ENCODE measurements at places on chromosomes 6 and 20. TPM values are rescaled to one million over a fixed set of nuclear protein-coding genes. Genes with fewer than 3 reads are reported as not detected.

GRCh38 chr20:9808166-9808565 is 30.7 kb downstream of the PAK5 start:
- no peak for DNase-seq

GRCh38 chr6:109896341-109896740 is 81.8 kb upstream of the GPR6 start:
- no peak for DNase-seq

- DNase-seq = no peak
Measured at GRCh38 chr6:52890018-52890417, 19.5 kb downstream of the GSTA3 start.

DNA sequence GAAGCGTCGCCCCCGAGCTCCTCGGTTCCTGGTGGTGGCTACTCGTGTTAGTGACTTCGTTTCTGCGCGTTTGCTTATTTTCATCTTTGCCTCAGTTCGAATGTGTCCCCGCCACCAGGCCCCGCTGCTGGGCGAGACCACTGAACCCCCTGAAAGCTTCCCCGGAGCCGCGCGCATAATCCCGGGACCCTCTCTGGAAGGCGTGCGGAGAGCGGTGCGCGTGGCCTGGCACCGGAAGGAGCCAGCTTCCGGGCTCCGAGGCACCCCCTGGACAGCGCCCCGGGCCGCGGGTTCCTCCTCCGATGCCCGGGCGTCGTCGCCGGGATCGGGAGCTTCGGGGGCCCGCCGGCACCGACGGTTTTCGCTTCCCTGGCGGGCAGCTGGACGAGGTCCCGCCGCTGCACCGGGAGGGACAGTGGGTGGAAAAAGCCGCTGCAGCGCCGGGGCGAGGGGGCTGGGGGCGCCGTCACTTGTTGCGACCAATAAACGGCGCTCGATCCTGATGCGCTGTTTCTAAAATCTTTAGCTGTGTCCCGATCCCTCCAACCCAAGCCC is 643 bp upstream of the SLC35D3 start:
- no peak for DNase-seq

- DNase-seq = no peak
Measured at GRCh38 chr6:106763361-106763760, 134.0 kb downstream of the QRSL1 start.

- no peak for DNase-seq
Measured at GRCh38 chr6:170206317-170206621, 84.6 kb downstream of the DLL1 start.

DNA sequence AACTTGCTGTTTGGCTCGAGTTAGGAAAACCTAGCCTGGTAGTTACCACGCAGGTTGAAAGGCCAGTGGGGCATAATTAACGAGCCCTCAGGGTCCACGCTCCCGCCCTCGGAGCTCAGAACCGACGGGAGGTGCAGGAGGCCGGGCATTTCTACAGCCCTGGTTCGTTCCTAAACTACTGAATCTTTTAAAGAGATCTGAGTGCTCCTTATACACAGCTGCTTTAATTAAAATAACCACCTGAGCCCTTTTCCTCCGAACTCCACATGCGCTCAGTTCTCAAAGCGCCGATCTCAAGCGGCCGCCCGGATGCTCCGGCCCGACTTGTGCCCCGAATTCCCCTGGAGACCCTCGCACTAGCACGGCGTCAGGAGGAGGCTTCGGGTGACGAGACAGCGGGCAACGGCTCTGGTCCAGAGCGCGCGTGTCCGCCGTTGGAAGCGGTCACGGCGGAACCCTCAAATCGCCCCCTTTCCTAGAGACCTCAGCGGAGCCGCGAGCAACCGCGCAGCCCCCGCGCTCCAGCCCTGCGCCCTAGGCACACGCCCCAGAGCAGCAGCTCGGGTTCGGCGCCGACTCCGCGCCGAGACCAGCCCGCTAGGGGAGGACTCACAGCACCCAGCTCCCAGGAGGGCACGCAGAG is 397 bp downstream of the WDR27 start:
- DNase-seq = no peak

GRCh38 chr20:64131406-64131805 is 24.0 kb upstream of the NPBWR2 start:
- peak; percentile 56 for DNase-seq

DNA sequence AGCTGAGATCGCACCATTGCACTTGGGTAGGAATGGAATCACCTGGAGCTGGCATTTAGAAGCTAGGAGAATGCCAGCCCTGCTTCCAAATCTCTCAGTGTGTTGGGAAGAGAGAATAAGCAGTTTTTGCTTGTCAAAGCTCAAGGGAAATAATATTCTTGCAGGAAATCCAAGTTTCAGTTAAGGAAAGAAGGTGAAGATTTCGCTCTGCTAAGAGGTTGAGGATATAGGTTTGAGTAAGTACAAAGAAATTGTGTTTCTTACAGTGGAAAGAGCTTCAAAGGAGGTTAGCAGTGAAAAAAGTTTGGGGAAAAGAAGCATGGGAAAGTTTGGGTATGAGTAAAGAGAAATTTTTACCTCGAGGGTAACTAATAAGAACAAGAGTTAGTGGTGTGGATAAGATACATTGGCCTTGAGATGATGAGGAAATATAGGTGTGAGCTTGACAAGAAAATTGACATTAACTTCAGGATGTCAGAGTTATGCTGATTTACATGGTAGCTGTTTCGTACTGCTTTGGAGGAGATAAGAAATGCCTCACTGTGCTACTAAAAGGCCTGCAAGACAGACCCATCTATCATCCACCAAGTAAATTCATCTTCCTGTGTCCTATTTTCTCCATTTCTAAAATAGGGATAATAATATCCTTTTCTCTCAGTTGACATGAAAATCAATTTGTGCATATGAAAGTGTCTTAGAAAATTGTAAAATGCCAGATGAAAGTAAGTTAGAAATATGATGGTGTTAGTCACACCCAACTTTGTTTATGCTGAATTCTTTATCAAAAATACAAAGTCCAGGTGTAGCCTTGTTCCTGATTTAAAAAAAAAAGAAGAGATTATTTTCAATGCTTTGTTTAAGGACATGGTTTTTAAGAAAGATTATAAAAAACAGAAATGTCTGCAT is 12.8 kb upstream of the HINT3 start:
- no peak for DNase-seq

- no peak for DNase-seq
Measured at GRCh38 chr6:137122612-137123011, 50.8 kb downstream of the IL22RA2 start.

- DNase-seq = peak; percentile 48
Measured at GRCh38 chr6:27601668-27602254, 128.9 kb upstream of the ZNF184 start.

- DNase-seq = no peak
Measured at GRCh38 chr6:159117046-159117445, 52.2 kb upstream of the FNDC1 start.

- no peak for DNase-seq
Measured at GRCh38 chr20:32513031-32513866, 71.9 kb downstream of the NOL4L start.

- DNase-seq = no peak
Measured at GRCh38 chr6:80544555-80544954, 438.1 kb downstream of the BCKDHB start.

The PKIG gene
- total RNA-seq = 29.5 TPM

The HRH3 gene
- total RNA-seq = not detected

The DEFB115 gene
- not detected for total RNA-seq

The SEL1L2 gene
- total RNA-seq = not detected

The ARMH2 gene
- not detected for total RNA-seq

The GPR6 gene
- not detected for total RNA-seq

The SPACA1 gene
- not detected for total RNA-seq

The IRF4 gene
- total RNA-seq = not detected

The ADAM33 gene
- total RNA-seq = 0.12 TPM

The GPLD1 gene
- total RNA-seq = 9.0 TPM
